GM20000 (cell line): ENCODE measurements at places on chromosomes 16 and 17.
A peak's percentile ranks its signal among the peaks of the same experiment; 100 is the strongest.

DNA sequence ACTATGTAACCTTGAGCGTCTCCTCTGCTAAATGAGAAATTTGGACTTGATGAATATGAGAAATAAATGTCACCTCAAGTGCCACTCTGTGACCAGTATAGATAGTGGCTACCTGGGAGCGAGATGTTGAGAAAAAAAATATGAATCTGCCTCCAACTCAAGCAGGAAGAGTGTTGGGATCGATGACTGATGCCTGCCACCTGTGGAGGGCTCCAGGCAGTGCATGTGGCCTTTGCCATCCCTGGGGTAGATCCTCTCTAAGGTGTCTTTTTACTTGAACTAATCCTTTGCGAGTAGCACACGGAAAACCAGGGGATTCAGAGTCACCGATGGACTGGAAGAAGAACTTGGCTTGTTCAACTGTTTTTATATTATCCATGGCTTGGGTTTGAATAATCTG is 9.4 kb downstream of the CCDC182 start:
- peak; percentile 29 for DNase-seq

GRCh38 chr16:57848181-57848580 is 45.9 kb upstream of the KIFC3 start:
- DNase-seq, result no peak

DNA sequence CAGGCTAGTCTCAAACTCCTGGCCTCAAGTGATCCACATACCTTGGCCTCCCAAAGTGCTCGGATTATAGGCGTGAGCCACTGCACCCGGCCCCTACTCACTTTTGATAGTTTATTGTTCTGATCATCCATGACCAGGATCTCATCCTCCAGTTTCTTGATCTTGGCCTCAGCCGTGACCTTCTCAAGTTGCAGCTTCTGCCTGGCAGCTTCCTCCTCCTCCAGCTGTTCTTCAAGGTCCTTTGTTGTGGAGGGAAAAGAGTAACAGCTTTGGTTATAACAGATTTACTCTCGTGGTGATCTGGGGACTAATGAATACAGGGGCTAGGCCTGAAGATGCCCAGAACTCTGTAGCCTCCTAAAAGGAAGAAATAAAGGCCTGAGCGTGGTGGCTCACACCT is 89.9 kb downstream of the NDE1 start:
- DNase-seq, result no peak

- no peak for DNase-seq
Measured at GRCh38 chr16:81523387-81524115, 78.9 kb downstream of the CMIP start.

DNA sequence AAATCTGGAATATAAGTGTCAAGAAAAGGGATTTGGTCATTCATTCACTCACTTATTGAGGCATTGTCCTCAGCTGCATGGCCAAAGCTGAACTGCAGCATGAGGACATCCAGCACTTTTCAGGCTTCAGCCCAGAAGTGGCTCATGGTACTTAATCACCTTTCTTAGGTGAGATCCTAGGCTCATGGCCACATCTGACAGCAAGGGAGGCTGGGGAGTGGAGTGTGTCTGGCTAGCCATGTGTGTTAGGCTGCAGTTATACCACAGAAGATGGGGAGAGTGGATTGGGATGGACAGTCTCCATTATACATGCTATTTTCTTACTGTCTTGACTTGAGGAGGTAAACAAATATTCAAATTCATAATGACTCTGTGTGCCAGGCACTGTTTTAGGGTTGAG is 68.8 kb downstream of the SHISA6 start:
- DNase-seq, result no peak

- DNase-seq, result no peak
Measured at GRCh38 chr17:27327397-27327796, 33.5 kb downstream of the WSB1 start.

- no peak for DNase-seq
Measured at GRCh38 chr17:49514071-49514721, 19.1 kb downstream of the NGFR start.
